Stimulated activated CD4-positive, alpha-beta T cell treated with anti-CD3 and anti-CD28 coated beads, Interleukin-1b, Interleukin-23, amount 100 ng/mL, for 4 hours (primary cell): ENCODE measurements at places on chromosomes 1 and 21.

DNA sequence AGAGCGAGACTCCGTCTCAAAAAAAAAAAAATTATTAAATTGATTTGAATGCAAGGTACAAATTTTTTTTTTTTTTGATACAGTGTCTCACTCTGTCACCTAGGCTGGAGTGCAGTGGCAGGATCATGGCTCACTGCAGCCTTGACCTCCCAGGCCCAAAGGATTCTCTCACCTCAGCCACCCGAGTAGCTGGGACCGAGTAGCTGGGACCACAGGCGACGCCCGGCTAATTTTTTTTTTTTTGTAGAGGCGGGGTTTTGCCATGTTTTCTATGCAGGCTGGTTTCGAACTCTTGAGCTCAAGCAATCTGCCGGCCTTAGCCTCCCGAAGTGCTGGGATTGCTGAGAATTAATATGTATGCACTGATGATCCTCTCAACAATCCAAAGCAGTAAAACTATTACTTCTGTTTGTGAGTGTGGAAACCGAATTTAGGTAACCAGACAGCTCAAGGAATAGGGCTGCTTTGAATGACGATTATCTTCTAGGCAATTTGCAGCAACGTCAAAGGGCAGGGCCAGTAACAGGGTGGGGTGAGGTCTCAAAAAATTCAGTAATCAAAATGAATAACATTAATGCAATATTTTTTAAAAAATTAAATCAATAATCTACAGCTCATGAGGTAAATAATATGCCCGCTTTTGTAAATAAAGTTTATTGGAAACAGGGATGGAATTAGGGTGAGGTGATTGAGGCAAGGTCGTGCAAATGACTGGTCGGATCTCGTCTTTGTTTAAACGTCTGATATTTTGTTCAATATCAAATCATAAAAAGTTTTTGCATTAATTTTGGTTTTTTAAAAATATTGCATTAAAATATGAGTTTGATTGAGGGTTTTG is 1.2 kb downstream of the CLSPN start:
- no peak for DNase-seq

- DNase-seq, result no peak
Measured at GRCh38 chr1:182147136-182147820, 85.8 kb upstream of the ZNF648 start.

- no peak for DNase-seq
Measured at GRCh38 chr21:42223826-42224575, 5.1 kb downstream of the ABCG1 start.

GRCh38 chr1:211912844-211913432 is 82.4 kb upstream of the LPGAT1 start:
- DNase-seq, result no peak

GRCh38 chr1:94245747-94246438 is 8.5 kb upstream of the ARHGAP29 start:
- no peak for DNase-seq
